Stimulated activated CD8-positive, alpha-beta memory T cell treated with anti-CD3 and anti-CD28 coated beads, Interleukin-4, amount 100 ng/mL, for 1 hour (primary cell): ENCODE measurements at places on chromosomes 3 and 15.

GRCh38 chr3:117853923-117854668, 1144.5 kb downstream of the TUSC7 start:
- DNase-seq = no peak

- no peak for DNase-seq
These were observed 846.3 kb upstream of the ARPP21 start for GRCh38 chr3:34793057-34793456.

DNA sequence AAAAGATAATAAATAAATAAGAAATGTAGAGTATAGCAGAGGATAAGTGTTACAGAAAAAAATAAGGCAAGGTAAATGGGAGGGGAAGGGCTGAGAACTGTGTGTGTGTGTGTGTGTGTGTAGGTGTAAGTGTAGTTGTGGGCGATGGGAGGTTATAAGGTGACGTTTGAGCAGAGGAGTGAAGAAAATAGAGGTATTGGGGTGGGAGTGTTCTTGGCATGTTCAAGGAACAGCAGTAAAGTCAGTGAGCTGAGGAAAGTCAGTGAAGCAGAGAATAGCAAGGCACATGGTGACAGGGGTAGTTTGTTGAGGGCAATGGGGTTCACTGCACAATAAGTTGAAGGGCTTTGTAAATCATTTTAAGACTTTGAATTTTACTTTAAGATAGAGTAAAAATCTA, 30.9 kb upstream of the ZNF148 start:
- no peak for DNase-seq

GRCh38 chr15:47813748-47814384, 96.6 kb downstream of the SEMA6D start:
- no peak for DNase-seq

DNA sequence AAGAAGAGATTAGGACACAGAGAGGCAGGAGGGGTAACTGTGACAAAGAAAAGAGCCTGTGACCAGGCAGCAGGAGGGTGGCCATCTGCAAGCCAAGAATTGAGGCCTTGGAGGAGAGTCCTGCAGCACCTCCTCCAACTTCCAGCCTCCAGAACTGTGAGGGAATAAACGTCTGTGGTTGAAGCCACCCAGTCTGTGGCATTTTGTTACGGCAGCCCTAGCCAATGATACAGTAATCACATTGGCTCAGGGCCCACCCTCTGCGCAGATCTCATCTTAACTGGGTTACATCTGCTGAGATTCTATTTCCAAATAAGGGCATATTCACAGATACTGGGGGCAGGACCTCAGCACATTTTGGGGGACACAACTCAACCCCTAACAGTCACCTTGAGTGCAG, 11.3 kb downstream of the SELENOS start:
- no peak for DNase-seq

GRCh38 chr15:36579792-36580431, 486 bp downstream of the CDIN1 start:
- DNase-seq = no peak
